A673 (cell line): ENCODE measurements at places on chromosomes 16 and 17.

DNA sequence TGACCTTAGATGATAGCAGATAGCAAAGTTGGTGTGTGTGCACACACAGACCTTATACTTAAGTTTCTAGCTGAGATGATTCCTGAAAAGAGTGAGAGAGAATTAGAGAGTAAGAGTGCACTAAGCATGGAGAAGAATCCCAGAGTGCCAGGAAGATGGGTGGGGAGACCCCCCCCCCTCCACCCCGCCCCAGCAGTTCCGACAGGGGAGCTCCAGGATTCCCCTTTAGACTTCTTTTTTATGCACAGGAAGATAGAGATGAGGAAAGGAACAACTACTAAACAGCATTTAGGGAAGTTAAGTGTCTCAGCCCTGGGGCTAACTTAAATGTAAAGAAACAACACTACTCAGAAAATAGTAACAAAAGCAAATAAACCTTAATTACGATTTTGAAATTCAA is 878.0 kb upstream of the GOT2 start:
- no peak overlapping the region for H3K27ac ChIP-seq
- H3K4me1 ChIP-seq: no peaks in the 10 kb centered on the region
- H3K4me3 ChIP-seq: no peak overlapping the region
- DNase-seq: no peak
- H3K36me3 ChIP-seq: no peaks in the 10 kb centered on the region

DNA sequence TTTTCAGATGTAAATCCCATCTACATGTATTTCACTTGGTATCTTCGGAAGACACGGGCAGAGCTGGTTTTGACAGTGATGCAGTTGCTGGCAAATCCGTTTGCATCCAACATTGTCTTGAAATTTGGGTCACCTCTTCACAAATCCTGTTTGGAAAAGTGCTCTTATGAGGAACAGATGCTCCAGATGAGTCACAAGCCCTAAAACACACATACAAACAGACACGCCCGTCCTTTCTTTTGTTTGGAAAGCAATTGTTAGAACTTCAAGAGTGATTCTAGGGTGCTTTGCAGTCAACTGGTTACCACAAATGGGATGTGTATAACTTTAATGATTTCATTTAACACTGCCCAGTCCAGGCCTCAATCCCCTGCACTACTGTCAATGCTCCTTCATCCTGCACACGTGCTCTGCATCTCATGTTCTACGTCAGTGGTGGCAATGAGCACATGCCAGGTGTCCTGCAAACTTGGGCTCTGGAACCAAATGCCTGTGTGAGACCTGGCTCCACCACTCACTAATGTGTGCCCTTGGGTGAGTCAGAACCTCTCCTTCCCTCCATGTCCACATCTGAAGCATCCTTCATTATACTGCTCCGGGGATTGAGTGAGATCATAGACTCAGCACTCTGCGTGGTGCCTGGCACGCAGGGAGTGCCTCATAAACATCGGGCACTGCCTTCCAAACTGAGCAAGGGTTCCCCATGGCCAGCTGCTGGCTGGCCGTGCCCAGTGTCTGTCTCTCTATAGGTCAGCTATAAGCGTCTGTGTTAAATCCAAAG is 19.3 kb upstream of the FOXF1 start:
- no peaks in the 10 kb centered on the region for H3K36me3 ChIP-seq
- no peak for DNase-seq
- no peaks in the 10 kb centered on the region for H3K4me1 ChIP-seq
- no peak overlapping the region for H3K4me3 ChIP-seq

- no peak for DNase-seq
- H3K27me3 ChIP-seq: no peaks in the 10 kb centered on the region
- no peaks in the 10 kb centered on the region for H3K4me1 ChIP-seq
- H3K27ac ChIP-seq: no peak overlapping the region
- H3K4me3 ChIP-seq: no peak overlapping the region
Observed at GRCh38 chr16:84829168-84829965, 9.6 kb downstream of the CRISPLD2 start.

- H3K4me3 ChIP-seq: no peak overlapping the region
- H3K27me3 ChIP-seq: no peaks in the 10 kb centered on the region
- no peak for DNase-seq
Observed at GRCh38 chr17:32964541-32964940, 27.1 kb upstream of the SPACA3 start.

GRCh38 chr16:77963185-77964044 is 58.9 kb upstream of the CLEC3A start:
- no peak overlapping the region for H3K4me3 ChIP-seq
- no peak overlapping the region for H3K27ac ChIP-seq
- H3K4me1 ChIP-seq: no peaks in the 10 kb centered on the region

- H3K4me3 ChIP-seq: no peak overlapping the region
- no peaks in the 10 kb centered on the region for H3K27me3 ChIP-seq
- peak; percentile 85 for DNase-seq
- peak overlapping the region; percentile 62 for H3K27ac ChIP-seq
Observed at GRCh38 chr17:28946239-28946638, 5.1 kb downstream of the PHF12 start.

- no peaks in the 10 kb centered on the region for H3K27me3 ChIP-seq
- peak overlapping the region; percentile 42 for H3K27ac ChIP-seq
- no peaks in the 10 kb centered on the region for H3K4me1 ChIP-seq
- no peak for DNase-seq
- peaks cover 64% of the 10 kb centered on the region for H3K36me3 ChIP-seq
Observed at GRCh38 chr17:17140590-17140980, 65.5 kb downstream of the PLD6 start.

GRCh38 chr17:34730816-34731215 is 151.4 kb downstream of the TMEM132E start:
- H3K36me3 ChIP-seq: no peaks in the 10 kb centered on the region
- no peak for DNase-seq
- no peak overlapping the region for H3K27ac ChIP-seq
- H3K4me1 ChIP-seq: no peaks in the 10 kb centered on the region
- H3K4me3 ChIP-seq: no peak overlapping the region

- no peak overlapping the region for H3K4me3 ChIP-seq
- no peaks in the 10 kb centered on the region for H3K4me1 ChIP-seq
Observed at GRCh38 chr17:67503184-67503583, 126.1 kb downstream of the PITPNC1 start.

- no peak overlapping the region for H3K4me3 ChIP-seq
- H3K27me3 ChIP-seq: no peaks in the 10 kb centered on the region
- DNase-seq: no peak
- no peaks in the 10 kb centered on the region for H3K36me3 ChIP-seq
Observed at GRCh38 chr16:57273359-57273758, 11.1 kb downstream of the PLLP start.

DNA sequence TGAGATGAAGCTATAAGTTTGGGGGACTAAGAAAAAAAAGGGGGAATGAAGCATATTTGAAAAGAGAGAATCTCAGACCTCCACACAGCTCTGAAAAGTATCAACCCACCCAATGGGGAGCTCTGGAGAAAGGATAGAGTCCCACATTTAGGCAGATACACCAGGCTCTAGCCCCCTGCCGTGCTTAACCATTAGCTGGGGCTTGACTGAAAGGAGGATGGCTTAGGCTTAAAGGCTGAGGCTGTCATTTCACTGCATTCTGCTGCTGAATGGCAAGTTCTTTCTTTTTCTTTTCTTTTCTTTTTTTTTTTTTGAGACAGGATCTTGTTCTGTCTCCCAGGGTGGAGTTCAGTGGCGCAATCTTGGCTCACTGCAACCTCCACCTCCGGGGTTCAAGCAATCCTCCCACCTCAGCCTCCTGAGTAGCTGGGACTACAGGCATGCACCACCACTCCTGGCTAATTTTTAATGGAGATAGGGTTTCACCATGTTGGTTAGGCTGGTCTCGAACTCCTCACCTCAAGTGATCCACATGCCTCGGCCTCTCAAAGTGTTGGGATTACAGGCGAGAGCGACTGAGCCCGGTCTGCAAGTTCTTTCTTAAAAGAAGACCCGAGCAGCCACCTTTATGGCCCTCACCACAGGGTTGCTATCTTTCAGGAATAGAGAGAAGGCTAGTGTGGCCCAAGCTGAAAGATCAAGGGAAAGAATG is 9.0 kb upstream of the MMP2 start:
- H3K36me3 ChIP-seq: no peaks in the 10 kb centered on the region
- H3K4me3 ChIP-seq: no peak overlapping the region
- peak; percentile 58 for DNase-seq
- no peak overlapping the region for H3K27ac ChIP-seq

DNA sequence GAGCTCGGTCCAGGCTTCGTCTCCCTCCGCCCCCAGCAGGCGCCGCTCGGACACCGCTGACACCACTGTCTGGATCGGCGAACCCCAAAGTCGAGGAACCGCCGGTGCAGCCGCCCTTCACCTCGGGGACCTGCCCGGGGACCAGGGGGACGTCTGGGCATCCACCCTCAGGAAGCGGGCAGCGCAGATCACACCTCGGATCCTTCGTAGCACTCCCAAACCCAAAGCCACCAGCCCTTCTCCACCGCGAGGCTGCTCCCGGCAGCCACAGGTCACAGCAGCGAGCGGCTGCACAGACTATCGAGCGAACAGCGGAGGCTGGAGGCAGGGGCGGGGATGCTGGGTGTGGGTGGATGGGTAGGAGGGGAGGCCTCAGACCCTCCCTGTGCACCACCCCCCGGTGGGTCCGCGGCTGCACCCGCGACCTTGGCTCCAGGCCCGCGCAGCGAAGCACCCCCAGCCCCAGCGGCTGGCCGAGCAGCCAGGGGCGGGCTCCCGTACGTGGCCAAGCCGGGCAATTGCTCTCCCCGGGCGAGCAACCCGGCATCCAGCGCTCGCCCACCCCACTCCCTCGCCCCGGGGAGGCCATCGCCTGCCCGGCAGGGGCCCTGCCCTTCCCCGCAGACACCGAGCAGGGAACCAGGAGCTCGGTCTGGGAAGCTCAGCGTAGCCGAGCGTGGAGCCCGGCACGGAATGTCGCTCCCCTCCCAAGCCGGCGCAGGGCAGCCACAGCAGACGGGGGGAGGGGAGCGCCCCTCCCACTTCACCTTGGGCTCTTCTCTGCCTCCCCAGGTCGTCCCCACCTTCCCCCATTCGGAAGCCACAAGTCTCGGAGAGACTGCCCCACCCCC is 1.0 kb downstream of the SDK2 start:
- H3K4me1 ChIP-seq: peaks cover 32% of the 10 kb centered on the region
- peak overlapping the region; percentile 46 for H3K4me3 ChIP-seq
- peak; percentile 21 for DNase-seq
- H3K27ac ChIP-seq: no peak overlapping the region

GRCh38 chr17:2067048-2067561 is 12.2 kb downstream of the HIC1 start:
- no peak overlapping the region for H3K4me3 ChIP-seq
- H3K27me3 ChIP-seq: no peaks in the 10 kb centered on the region
- peaks cover 21% of the 10 kb centered on the region for H3K36me3 ChIP-seq

DNA sequence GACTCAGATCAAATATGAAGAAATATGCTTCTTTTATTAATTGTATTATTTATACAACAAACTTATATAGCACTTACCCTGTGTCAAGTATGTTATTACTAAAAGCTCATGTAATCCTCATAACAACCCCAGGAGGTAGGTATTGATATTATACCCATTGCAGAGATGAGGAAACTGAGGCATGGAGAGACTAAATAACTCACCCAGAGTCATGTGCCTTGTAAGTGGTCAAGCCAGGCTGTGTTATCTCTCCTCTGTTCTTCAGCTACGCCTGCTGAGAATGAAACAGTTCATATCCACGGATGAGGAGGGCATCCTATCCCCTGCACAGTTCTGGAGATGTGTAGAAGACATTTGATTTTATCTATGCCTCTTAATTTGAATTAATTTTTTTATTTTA is 78.1 kb downstream of the RBBP6 start:
- H3K36me3 ChIP-seq: no peaks in the 10 kb centered on the region
- no peak for DNase-seq
- no peak overlapping the region for H3K4me3 ChIP-seq
- no peak overlapping the region for H3K27ac ChIP-seq
- no peaks in the 10 kb centered on the region for H3K27me3 ChIP-seq

- H3K27ac ChIP-seq: peak overlapping the region; percentile 38
- peak; percentile 82 for DNase-seq
- H3K4me1 ChIP-seq: peaks cover 31% of the 10 kb centered on the region
- no peaks in the 10 kb centered on the region for H3K36me3 ChIP-seq
Observed at GRCh38 chr17:1939981-1940809, 84.9 kb downstream of the RTN4RL1 start.

- H3K4me3 ChIP-seq: no peak overlapping the region
- DNase-seq: no peak
- H3K4me1 ChIP-seq: no peaks in the 10 kb centered on the region
Observed at GRCh38 chr16:9797306-9797705, 384.9 kb downstream of the GRIN2A start.

DNA sequence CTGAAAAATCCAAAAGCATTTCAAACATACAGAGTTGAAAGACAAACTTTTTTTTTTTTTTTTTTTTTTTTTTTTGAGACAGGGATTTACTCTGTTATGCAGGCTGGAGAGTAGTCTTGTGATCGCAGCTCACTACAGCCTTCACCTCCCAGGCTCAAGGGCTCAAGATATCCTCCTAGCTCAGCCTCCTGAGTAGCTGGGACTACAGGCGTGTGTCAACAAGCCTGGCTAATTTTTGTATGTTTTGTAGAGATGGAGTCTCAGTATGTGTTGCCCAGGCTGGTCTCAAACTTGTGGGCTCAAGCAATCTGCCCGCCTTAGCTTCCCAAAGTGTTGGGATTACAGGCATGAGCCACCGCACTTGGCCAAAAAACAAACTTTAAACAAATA is 64.2 kb upstream of the KIFC3 start:
- no peak overlapping the region for H3K4me3 ChIP-seq
- H3K4me1 ChIP-seq: peaks cover 44% of the 10 kb centered on the region
- peak overlapping the region; percentile 31 for H3K27ac ChIP-seq
- DNase-seq: no peak
- H3K36me3 ChIP-seq: no peaks in the 10 kb centered on the region

- no peaks in the 10 kb centered on the region for H3K4me1 ChIP-seq
- DNase-seq: no peak
- no peaks in the 10 kb centered on the region for H3K27me3 ChIP-seq
- no peak overlapping the region for H3K27ac ChIP-seq
- H3K36me3 ChIP-seq: no peaks in the 10 kb centered on the region
- no peak overlapping the region for H3K4me3 ChIP-seq
Observed at GRCh38 chr17:72349011-72349410, 228.2 kb downstream of the SOX9 start.

- peaks cover 74% of the 10 kb centered on the region for H3K36me3 ChIP-seq
- H3K27ac ChIP-seq: no peak overlapping the region
- H3K4me1 ChIP-seq: no peaks in the 10 kb centered on the region
Observed at GRCh38 chr16:1670866-1671265, 7.2 kb upstream of the JPT2 start.

GRCh38 chr16:85564277-85565051 is 48.7 kb upstream of the GSE1 start:
- no peak for DNase-seq
- H3K4me1 ChIP-seq: peaks cover 40% of the 10 kb centered on the region
- H3K36me3 ChIP-seq: no peaks in the 10 kb centered on the region

GRCh38 chr17:58691701-58692238 is at the start of gene TEX14:
Gene TEX14 (minus strand): TSS chr17:58692045. CDS start chr17:58652001, 40,044 bp downstream.
- peak within 1 kb of the TSS; percentile 60 for H3K4me3 ChIP-seq
- H3K27ac ChIP-seq: peak within 1 kb of the TSS; percentile 87
- H3K36me3 ChIP-seq: no peaks in the 10 kb centered on the region
- H3K27me3 ChIP-seq: no peaks in the 10 kb centered on the region
- DNase-seq: no peak

- peak overlapping the region; percentile 47 for H3K27ac ChIP-seq
- H3K27me3 ChIP-seq: no peaks in the 10 kb centered on the region
- DNase-seq: peak; percentile 80
- H3K4me3 ChIP-seq: peak overlapping the region; percentile 14
Observed at GRCh38 chr17:55731586-55732250, 9.1 kb upstream of the TMEM100 start.

- DNase-seq: no peak
- H3K27ac ChIP-seq: no peak overlapping the region
- no peaks in the 10 kb centered on the region for H3K36me3 ChIP-seq
- no peaks in the 10 kb centered on the region for H3K4me1 ChIP-seq
- H3K4me3 ChIP-seq: no peak overlapping the region
Observed at GRCh38 chr16:15459791-15460190, 25.4 kb downstream of the BMERB1 start.

GRCh38 chr17:350706-351448 is 1.7 kb downstream of the RPH3AL start:
- no peaks in the 10 kb centered on the region for H3K36me3 ChIP-seq
- no peak overlapping the region for H3K27ac ChIP-seq
- no peaks in the 10 kb centered on the region for H3K4me1 ChIP-seq
- no peak overlapping the region for H3K4me3 ChIP-seq
